Nucleus accumbens (tissue), 56 donors: ENCODE measurements at places on chromosomes 12 and 14.

DNA sequence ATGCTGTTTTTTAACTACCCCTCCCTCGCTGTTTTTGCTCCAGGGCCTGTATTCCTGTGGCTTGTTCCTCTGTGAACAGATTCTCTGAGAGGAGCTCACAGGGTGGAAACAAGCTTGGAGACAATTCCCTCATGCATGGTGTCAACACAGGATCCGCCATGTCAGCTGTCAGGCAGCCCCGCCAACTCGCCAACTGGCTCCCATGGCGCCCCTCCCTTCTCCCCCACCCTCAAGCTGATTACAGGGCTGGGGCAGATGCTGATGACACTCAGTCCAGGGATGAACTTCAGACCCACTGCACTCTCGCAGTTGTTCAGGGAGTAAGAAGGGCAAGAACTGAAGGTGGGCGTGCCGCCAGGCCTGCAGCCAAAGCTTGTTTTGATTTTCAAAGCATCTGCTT lies 229.9 kb downstream of the NTF3 start:
- no peak for DNase-seq

DNA sequence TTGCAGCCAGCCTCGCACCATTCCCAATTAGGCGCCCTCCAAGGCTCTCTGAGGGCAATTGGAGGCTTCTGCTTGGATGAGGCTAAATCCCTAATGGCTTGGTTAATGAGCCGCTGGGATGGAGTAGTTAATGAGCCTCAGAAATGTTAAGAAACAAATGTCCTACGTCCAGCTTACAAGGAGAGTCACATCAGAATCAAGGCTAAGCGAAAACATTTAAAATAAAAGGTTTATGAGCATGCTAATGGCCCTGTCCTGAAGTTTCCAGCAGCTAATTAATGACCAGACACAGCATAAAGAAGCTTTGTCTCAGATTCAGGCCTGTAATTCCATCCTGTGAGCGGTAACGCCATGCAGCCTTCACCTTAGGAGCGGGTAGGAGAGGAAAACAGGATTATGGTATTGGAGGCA lies 200.7 kb upstream of the BCL2L14 start:
- no peak for DNase-seq

- no peak for DNase-seq
Measured at GRCh38 chr12:56948881-56949280, 8.5 kb downstream of the RDH16 start.

- DNase-seq, result no peak
Measured at GRCh38 chr14:96104469-96105057, 65.4 kb downstream of the C14orf132 start.

- DNase-seq, result peak; percentile 85
Measured at GRCh38 chr14:94129111-94129757, at the start of gene IFI27L2. Gene IFI27L2, minus strand, starts transcription at chr14:94129604. Its CDS starts 40 bp downstream, at chr14:94129564.

DNA sequence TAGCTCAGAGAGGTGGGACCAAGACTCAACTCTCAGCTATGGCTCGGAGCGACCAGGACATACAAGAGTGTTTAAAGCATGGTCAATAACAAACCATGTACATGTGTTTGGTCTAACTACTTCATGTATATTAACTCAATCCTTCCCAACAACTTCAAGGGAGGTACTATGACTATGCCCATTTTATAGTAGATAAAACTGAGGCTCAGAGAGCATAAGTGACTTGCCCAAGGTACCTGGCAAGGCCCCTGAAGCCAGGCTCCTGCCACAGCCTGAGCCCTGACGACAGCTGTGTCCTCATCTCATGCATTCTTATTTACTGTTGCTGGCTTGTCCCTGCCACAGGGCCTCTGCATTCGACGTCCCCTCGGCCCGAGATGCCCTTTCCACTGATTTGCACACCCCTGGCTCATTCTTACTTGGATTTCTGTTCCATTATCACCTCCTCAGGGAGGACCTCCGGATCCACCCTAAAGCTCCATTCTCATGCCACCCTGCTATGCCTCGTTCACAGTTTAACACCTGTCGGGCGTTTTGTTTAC lies 2.6 kb downstream of the TESC start:
- no peak for DNase-seq

DNA sequence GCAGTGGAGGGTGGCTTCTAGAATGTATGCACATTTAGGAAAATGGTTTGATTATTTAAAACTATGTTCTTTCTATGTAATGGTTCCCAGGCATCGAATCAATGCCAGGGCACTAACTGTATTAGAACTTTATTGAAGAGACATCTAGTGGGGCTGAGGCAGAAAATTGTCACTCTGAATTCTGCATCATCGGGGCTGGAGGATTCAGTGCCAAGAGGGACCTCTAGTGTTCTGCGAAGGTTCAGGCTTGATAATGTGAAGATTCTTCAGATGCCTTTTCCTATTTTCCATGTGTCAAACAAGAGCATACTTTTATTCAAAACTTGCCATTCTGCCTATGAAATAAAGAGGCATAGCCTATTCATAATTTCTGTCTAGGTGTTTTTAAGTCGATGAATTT lies 146.3 kb downstream of the CAND1 start:
- DNase-seq, result no peak

GRCh38 chr14:38704220-38704619 lies 398.8 kb downstream of the SEC23A start:
- no peak for DNase-seq

DNA sequence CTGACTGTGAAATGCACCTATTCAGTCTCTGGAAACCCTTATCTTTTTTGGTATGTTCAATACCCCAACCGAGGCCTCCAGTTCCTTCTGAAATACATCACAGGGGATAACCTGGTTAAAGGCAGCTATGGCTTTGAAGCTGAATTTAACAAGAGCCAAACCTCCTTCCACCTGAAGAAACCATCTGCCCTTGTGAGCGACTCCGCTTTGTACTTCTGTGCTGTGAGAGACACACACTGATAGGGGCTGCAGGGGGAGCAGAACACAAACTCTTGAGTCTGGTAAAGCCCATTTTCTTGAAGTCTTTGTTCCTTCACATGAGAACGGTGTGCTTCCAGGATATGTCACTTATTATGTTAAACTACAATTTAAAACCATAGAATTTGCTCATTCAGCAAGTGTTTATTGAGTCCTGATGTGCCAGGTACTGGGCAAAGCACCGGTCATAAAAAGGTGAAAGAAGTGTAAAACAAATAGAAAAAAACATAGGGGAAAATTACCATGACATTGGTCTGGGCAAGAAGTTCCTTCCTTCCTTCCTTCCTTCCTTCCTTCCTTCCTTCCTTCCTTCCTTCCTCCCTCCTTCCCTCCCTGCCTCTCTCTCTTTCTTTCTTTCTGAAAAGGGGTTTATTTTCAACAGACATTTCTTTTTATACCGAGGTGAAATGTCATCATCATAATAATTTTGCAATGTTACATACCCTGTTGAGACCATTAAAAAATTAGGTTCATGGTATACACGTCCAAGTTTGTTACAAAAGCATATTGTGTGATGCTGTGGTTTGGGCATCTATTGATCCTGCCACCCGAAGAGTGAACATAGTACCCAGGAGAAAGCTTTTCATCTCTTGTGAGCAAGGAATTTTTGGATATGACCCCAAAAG lies 50.7 kb upstream of the OR4E1 start:
- no peak for DNase-seq

DNA sequence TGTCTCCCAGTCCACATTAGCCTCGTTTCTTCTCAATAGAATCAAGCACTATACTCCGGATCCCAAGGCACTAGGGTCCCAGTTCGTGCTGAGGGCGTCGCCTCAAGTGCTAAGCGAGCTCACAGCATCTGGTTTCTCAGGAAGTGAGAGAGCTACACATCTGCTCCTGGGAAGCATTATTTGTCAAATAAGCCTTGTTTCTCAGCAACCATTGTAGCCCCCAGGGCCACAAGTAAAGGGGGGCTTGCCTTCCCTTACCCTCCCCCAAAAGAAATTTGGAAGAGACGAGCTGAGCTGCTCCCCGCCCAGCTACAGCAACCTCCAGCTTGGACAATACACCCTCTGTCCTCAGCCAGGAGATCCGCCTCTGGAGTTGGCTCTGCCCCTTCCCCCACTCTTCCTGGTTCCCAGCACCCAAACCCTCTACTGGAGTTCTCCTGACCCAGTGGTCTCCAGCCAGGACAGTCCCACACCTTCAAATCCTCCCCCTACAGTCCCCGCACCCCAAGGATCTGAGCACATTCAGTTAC lies 5.7 kb upstream of the TNS2 start:
- peak; percentile 43 for DNase-seq

DNA sequence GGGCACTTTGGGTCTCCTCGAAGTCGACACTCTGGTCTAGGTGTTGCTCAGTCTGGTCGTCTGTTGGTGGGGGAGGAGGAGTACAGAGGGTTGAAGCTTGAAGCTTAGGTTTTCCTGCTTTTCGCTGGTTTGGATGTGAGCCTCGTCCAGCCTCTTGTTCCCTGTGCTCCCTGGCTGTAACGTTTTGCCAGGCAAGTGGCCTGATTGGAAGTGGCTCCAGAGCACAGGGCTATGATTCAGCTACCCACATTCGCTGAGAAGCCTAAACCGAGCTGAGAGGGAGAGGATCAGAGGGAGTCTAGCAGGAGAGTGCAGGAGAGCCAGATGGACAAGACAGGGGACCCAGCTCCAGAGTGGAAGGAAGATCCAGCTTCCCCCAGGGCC lies 6.1 kb downstream of the HOXC10 start:
- no peak for DNase-seq

DNA sequence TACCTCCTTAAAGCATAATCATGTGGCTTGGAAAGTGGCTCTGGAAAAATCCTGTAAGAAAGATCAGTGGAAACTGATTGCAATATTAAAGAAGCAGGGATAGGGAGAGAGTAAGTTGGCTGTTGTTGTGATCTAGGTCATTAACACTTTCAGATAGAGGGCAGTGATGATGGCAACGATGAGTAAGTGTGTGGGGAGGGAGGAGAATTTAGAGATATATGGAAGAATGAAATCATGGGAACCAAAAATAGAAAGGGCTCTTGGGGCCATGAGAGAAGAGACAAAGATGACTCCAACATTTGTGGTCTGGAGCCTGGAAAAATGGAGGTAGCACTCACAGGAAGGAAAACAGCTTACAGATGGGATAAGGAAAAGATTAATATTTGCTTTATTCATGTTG lies 23.3 kb downstream of the SNRPF start:
- no peak for DNase-seq

GRCh38 chr14:28242895-28243294 lies 523.7 kb upstream of the FOXG1 start:
- DNase-seq, result no peak

- no peak for DNase-seq
Measured at GRCh38 chr12:131044136-131044535, 90.4 kb downstream of the ADGRD1 start.
